NCI-H1105 treated with DMSO at 0.1 percent for 48 hours (cell line): ENCODE measurements at places on chromosomes 12 and 14.

GRCh38 chr12:131471946-131472732 is 238.8 kb upstream of the SFSWAP start:
- DNase-seq = no peak

DNA sequence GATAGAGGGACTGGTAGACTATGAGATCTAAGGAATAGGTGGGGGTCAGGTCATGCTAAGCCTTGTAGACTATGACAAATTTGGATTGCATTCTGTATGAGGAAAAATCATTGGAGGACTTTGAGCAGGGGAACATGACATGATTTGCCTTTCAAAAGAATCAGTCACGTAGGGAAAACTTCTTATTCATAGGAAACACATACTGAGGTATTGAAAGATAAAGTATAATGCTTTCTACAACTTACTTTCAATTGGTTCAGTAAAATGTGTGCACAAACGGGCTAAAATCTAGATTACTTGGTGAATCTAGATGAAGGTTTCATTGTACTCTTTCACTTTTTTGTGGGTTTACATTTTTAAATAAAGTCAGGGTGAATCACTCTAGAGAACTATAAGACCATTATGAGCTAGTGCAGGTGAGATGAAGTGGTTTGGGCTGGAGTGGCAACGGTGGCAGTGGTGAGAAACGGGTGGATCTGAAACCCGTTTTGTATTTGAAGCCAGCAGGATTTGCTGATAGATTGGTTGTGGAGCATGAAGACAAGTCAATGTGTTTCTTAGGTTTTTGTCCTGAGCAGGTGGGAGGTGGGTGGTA is 6.7 kb downstream of the BBS10 start:
- DNase-seq = no peak

DNA sequence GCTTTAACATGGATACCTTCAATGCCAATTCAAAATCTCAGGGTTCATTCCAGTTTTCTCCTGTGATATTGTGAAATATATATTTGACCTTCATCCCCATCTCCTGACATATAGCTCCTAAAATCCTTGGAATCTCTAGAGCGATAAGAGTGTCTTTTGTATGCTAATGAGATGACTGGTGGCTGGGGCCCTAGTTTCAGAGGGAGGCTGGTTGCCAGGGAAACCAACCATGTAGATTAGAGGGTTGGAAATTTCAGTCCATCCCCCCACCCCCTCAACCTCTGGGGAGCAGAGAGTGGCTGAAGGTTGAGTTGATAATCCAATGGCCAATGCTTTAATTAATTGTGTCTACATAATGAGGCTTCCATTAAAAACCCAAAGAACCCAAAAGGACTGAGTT is 59.4 kb downstream of the SDR9C7 start:
- no peak for DNase-seq

- DNase-seq = no peak
Measured at GRCh38 chr12:109336593-109336992, 11.1 kb upstream of the MYO1H start.

GRCh38 chr12:65565601-65566560 is 258.4 kb upstream of the HMGA2 start:
- no peak for DNase-seq

DNA sequence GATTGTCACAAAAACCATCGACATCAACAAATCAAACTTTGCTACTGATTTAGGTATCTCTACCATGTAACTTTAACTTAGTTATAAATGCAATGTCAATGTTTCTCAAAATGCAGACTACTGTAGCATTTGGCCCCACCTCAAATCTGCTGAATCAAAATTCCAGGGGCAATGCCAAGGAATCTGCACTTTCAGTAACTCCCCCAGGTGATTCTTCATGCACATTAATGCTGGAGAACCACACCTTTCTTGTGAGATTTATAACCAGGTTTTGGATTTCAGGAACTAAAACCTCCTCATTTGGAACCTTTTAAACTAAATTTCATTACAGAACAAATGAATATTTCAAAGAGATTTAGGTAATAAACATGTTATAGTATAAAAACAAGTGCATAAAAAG is 4.9 kb downstream of the ATP2B1 start:
- no peak for DNase-seq

DNA sequence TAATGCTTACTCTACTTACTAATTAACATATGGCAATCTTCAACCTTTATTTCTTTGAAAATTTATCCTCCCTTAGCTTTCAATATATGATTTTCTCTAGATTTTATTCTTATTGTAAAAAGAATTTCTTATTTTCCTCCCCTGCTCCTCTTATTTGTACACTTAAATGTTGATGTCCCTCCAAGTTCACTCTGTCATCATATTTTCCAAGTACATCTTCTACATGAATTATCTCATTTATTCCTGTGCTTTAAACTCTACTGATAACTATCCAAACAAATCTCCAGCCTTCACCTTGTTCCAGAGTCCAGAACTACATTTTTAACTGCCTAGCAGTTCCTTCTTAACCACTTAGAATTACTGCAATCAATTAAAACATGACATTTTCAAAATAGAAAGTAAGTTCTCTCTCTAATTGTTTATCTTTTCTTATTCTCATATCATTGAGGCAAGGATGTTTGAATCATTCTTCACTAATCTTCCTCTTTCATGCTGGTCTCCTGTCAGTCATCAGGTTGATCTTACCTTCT is 261.6 kb upstream of the FAR2 start:
- DNase-seq = no peak

GRCh38 chr12:2457215-2457932 is 337.4 kb upstream of the FKBP4 start:
- DNase-seq = no peak
